Progenitor cell of endocrine pancreas (in vitro differentiated cells): ENCODE measurements at places on chromosomes 6 and 20. TPM values are rescaled to one million over a fixed set of nuclear protein-coding genes. Genes with fewer than 3 reads are reported as not detected.

DNA sequence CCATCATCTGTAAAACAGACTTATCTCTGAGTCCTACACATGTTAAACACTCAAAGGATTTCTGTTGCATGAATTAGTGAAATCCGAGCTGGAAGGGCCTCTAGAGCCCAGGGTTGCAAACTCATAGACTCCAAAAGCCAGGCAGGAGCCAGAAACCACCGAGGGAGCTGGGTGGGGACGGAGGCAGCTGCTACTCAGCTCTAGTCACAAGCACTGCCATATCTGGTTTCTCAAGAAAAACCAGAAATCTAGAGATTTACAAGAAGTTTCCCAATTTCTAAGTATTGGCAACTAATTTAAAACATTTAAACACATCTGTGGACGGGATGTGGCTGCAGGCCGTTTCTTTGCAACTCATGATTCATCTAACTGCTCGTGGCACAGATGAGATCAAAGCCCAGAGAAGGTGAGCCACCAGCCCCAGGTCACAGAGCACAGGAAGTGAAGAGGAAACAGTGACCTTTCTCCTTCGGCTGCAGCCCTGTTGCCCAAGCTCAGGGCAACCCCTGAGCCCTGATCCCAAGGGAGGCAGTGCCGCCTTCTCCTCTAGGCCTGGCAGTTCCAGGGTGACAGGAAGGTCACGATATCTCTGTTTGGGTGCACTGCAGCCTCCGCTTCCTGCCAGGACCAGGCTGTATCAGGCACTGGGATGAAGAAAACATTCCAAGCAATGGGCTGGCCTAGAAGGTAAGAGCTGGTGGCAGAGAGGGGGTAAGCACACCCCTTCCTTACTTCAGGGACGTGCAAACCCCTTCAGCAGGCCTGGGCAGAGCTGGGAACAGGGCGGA lies 26.4 kb upstream of the PTGIS start:
- H3K27ac ChIP-seq, result no peak overlapping the region
- peaks cover 13% of the 10 kb centered on the region for H3K4me1 ChIP-seq
- H3K4me3 ChIP-seq, result no peak overlapping the region
- no peak for DNase-seq

- H3K4me1 ChIP-seq, result peaks cover 17% of the 10 kb centered on the region
- H3K27ac ChIP-seq, result no peak overlapping the region
- H3K4me3 ChIP-seq, result no peak overlapping the region
- peaks cover 17% of the 10 kb centered on the region for H3K27me3 ChIP-seq
- no peak for DNase-seq
Measured at GRCh38 chr20:52279706-52280105, 88.1 kb upstream of the ZFP64 start.

DNA sequence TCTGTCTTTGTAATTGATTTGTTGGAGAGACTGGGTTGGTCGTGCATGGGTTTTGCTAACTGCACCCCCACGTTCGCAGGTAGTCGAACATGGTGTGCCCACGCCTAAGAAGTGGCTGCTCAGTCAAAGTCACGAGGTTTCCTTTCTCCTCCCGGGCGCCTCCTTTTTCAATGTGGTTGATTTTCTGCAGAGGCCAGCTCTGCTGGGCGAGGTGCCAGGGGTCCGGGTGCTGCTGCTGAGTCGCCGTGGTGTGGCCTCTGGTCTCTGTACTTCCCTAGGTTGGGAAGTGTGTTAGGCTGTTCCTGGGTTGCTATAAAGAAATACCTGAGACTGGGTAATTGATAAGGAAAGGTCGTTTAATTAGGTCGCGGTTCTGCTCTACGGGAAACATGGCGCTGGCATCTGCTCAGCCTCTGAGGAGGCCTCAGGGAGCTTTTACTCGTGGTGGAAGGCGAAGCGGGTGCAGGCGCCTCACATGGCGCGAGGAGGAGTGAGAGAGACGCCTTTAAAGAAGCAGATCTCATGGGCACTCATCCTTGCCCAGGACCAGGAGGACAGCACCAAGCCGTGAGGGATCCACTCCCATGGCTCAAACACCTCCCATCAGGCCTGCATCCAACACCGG lies 14.1 kb downstream of the OSBPL2 start:
- H3K4me1 ChIP-seq, result no peaks in the 10 kb centered on the region
- DNase-seq, result no peak
- H3K27me3 ChIP-seq, result no peaks in the 10 kb centered on the region
- no peak overlapping the region for H3K4me3 ChIP-seq
- H3K27ac ChIP-seq, result no peak overlapping the region
- peaks cover 4% of the 10 kb centered on the region for H3K36me3 ChIP-seq

GRCh38 chr6:1747003-1747402 lies 137.3 kb downstream of the FOXC1 start:
- H3K4me1 ChIP-seq, result peaks cover 18% of the 10 kb centered on the region
- peaks cover under 1% of the 10 kb centered on the region for H3K36me3 ChIP-seq
- no peak overlapping the region for H3K27ac ChIP-seq
- H3K4me3 ChIP-seq, result no peak overlapping the region
- DNase-seq, result no peak
- peaks cover under 1% of the 10 kb centered on the region for H3K27me3 ChIP-seq

GRCh38 chr6:130932438-130932837 lies 105.2 kb downstream of the SMLR1 start:
- H3K27me3 ChIP-seq, result no peaks in the 10 kb centered on the region
- H3K27ac ChIP-seq, result no peak overlapping the region
- peaks cover 34% of the 10 kb centered on the region for H3K4me1 ChIP-seq
- H3K36me3 ChIP-seq, result peaks cover 3% of the 10 kb centered on the region
- H3K4me3 ChIP-seq, result no peak overlapping the region

GRCh38 chr20:52104546-52105441 lies 86.8 kb downstream of the ZFP64 start:
- peak; percentile 31 for DNase-seq
- no peaks in the 10 kb centered on the region for H3K36me3 ChIP-seq
- no peak overlapping the region for H3K27ac ChIP-seq
- H3K4me1 ChIP-seq, result peaks cover 11% of the 10 kb centered on the region
- H3K4me3 ChIP-seq, result peak overlapping the region; percentile 74

DNA sequence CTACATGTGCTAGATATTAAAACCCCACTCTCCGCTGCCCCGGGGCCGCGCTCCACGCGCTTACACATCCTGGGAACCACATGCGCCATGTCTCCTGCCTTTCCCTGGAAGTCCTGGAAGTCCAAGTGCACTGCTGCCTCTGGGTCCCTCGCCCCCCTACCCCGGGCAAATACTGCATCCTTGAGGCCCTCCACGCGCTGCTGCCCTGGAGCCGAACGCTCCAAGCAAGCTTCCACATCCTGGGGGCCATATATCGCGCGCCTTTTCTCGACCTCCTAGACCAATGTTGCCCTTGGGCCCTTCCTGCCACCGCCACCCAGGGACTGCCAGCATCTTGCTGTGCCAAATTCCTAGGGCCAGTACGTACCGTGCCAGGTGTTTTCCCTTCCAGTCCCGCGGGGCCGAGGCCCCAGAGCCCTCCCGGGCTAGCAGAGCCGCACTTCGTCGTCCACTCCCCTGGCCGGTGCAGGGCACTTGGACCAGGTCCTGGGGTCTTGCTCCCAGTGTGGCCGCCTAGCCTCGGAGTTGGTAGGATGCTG lies 779 bp upstream of the KCNG1 start:
- H3K4me1 ChIP-seq, result peaks cover 8% of the 10 kb centered on the region
- no peak for DNase-seq
- H3K36me3 ChIP-seq, result no peaks in the 10 kb centered on the region
- no peak overlapping the region for H3K27ac ChIP-seq

DNA sequence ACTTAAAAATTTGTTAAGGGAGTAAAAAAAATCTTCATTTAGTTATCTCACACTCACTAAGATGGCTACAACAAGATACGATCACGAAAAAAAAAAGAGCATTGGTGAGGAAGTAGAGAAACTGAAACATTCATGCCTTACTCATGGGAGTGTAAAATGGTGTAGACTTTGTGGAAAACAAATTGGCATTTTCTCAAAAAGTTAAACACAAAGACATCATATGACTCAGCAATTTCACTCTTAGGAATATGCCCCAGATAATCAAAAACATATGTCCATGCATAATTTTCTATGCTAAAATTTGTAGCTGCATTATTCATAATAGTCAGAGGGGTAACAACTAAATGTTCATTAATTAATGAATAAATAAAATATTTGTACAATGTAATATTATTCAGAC lies 120.9 kb upstream of the IRAK1BP1 start:
- no peaks in the 10 kb centered on the region for H3K27me3 ChIP-seq
- no peaks in the 10 kb centered on the region for H3K4me1 ChIP-seq
- DNase-seq, result no peak

GRCh38 chr6:72522735-72523141 lies 99.1 kb upstream of the KCNQ5 start:
- no peak overlapping the region for H3K4me3 ChIP-seq
- H3K4me1 ChIP-seq, result no peaks in the 10 kb centered on the region
- DNase-seq, result no peak

DNA sequence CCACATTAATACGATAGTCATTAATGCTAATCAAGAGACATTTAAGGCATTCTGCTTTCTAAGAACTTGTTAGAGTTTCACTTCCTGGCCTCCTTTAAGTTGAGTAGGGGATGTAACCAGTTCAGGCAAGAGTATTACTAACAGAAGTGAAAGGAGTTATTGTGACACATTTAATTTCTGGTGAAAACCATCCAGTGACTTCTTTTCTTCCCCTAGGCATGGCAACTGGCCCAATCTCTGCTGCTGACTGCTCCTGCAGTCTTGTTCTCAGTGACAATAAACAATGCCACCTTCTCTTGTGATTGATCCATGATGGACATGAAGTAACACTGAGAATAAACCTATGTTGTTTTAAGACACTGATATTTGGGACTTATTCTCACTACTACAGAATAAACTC lies 130.9 kb upstream of the DEFB112 start:
- no peak for DNase-seq
- H3K4me3 ChIP-seq, result no peak overlapping the region
- no peaks in the 10 kb centered on the region for H3K36me3 ChIP-seq
- H3K27ac ChIP-seq, result no peak overlapping the region

DNA sequence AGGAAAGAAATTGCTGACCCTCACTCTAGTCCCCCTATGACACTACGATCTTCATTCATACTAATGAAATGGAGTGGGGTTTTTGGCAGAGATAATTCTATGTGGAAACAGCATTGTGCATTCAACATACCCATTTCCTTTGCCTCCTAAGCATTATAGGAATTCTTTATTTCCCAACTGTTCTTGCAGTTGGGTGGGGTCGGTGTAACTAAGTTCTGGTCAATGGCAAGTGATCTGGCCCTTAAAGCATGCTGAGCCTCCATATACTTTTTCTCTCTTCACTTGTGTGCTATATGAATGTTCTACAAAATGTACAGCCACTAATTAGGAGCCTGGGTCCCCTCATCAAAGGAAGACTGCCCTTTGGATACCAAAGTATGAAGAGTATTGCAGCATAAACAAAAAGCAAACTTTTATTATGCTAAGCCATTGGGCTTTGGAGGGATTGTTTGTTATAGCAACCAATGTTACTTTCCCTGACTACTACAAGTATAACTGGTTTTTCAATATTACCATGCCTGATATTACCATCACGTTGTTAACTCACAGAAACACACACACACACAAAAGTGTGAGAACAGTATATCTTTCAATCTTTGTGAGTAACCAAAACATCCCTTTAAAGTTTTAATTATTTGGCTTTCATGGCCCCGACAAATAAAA lies 9.0 kb upstream of the ISM1 start:
- no peak overlapping the region for H3K4me3 ChIP-seq
- H3K27me3 ChIP-seq, result peaks cover 42% of the 10 kb centered on the region
- no peak overlapping the region for H3K27ac ChIP-seq
- DNase-seq, result no peak

GRCh38 chr20:40863355-40863919 lies 165.2 kb upstream of the TOP1 start:
- DNase-seq, result no peak
- H3K27me3 ChIP-seq, result peaks cover 16% of the 10 kb centered on the region
- no peak overlapping the region for H3K27ac ChIP-seq
- peaks cover 14% of the 10 kb centered on the region for H3K4me1 ChIP-seq
- H3K36me3 ChIP-seq, result no peaks in the 10 kb centered on the region

DNA sequence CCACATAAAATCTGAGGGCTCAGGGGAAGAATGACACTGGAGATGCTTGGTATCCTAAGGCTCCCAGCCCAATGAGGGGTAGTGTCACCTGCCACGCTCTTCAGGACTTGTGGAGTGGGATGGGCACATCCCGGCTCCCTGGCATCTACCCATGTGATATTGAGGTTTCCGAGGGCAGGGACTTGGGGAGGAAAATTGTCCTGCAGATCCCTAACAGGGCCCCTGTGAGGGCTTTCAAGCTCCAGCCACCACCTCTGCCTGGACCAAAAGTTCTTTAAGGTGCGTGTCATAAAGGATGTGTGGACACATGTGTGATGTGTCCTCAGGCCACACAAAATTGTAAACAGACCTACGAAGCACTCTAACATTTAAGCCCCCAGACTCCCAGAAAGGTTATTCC lies 2.5 kb downstream of the SCML4 start:
- H3K27ac ChIP-seq, result no peak overlapping the region
- no peaks in the 10 kb centered on the region for H3K36me3 ChIP-seq
- DNase-seq, result no peak
- peaks cover 5% of the 10 kb centered on the region for H3K27me3 ChIP-seq

GRCh38 chr20:62796699-62797491 lies 622 bp downstream of the MRGBP start:
- H3K36me3 ChIP-seq, result peaks cover 16% of the 10 kb centered on the region

- no peaks in the 10 kb centered on the region for H3K36me3 ChIP-seq
- no peak overlapping the region for H3K27ac ChIP-seq
- H3K4me1 ChIP-seq, result no peaks in the 10 kb centered on the region
- DNase-seq, result no peak
- no peak overlapping the region for H3K4me3 ChIP-seq
Measured at GRCh38 chr6:907928-908327, 215.0 kb upstream of the EXOC2 start.

DNA sequence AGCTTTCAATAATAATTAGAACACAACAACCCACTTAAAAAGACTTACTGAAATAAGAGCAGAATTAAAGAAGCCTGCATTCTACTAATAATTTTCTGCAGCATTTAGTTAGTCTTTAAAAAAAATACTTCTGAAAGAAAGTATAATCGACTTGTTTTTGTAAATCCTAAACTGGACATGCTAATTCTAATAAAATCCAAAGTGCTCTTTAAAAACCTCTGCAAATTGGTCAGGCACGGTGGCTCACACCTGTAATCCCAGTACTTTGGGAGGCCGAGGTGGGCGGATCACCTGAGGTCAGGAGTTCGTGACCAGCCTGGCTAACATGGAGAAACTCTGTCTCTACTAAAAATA lies 57.5 kb upstream of the ARMH2 start:
- H3K4me1 ChIP-seq, result peaks cover 3% of the 10 kb centered on the region
- H3K36me3 ChIP-seq, result no peaks in the 10 kb centered on the region
- H3K4me3 ChIP-seq, result no peak overlapping the region
- no peak for DNase-seq

- H3K36me3 ChIP-seq, result no peaks in the 10 kb centered on the region
- peaks cover 6% of the 10 kb centered on the region for H3K27me3 ChIP-seq
- no peak overlapping the region for H3K27ac ChIP-seq
- DNase-seq, result no peak
- peaks cover 7% of the 10 kb centered on the region for H3K4me1 ChIP-seq
Measured at GRCh38 chr20:32945710-32946221, 58.5 kb downstream of the SUN5 start.

GRCh38 chr6:135884136-135884535 lies 32.6 kb downstream of the PDE7B start:
- H3K4me3 ChIP-seq, result no peak overlapping the region
- peaks cover 2% of the 10 kb centered on the region for H3K4me1 ChIP-seq
- H3K27me3 ChIP-seq, result no peaks in the 10 kb centered on the region
- no peaks in the 10 kb centered on the region for H3K36me3 ChIP-seq
- H3K27ac ChIP-seq, result no peak overlapping the region

The ACOT8 gene
- 23.0 and 23.2 TPM in 2 replicates for total RNA-seq

The OR2H2 gene
- total RNA-seq, result not detected in 2 replicates

The OR2J2 gene
- total RNA-seq, result not detected in 2 replicates

The SPAG4 gene
- 1.1 and 2.5 TPM in 2 replicates for total RNA-seq

The DUSP15 gene
- total RNA-seq, result 13.2 and 14.9 TPM in 2 replicates

The MUCL3 gene
- 0.05 TPM in 1 of 2 replicates, not detected in the other for total RNA-seq

The ASIP gene
- total RNA-seq, result not detected in 2 replicates
